ENCODE measurements at places on chromosomes 11 and 22.

DNA sequence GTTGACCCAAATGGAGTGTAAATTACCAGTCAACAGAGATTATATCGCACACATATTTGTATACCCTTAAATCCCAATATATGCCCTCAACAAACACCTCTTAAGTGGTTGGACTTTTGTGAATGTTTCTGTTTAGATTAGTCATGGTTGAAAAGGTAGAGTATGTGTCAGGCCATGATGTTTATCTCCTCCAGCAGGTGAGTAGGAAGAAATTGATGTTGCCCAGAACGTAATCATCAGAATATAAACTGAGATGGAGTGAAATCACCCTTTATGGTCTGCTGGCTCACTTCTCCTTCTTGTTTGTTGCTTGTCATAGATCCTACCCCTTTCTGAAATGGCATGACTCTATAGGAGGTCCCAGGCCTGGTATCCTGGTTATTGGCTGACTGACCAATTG is 431.8 kb downstream of the ETS1 start:
- DNase-seq = no peak

GRCh38 chr22:47356511-47357011 is 594.1 kb downstream of the TBC1D22A start:
- no peak for DNase-seq

DNA sequence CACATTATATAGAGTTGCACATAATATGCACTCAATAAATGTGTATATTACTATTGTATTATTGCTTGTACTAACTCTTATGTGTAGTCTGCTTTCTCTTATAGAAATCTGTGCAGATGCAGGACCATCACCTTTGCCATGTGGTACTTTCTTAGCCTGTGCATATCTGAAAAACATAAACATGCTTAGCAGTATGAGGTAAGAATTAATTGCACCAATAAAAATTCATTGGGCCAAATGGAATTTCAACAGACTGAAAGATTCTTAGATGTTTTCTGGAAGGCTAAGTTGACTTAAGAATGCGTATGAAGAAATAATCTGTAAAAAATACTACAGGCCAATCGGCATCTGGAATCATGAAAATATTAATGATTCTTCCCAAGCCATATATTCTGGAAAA is 55.3 kb downstream of the TRPC6 start:
- DNase-seq = no peak

DNA sequence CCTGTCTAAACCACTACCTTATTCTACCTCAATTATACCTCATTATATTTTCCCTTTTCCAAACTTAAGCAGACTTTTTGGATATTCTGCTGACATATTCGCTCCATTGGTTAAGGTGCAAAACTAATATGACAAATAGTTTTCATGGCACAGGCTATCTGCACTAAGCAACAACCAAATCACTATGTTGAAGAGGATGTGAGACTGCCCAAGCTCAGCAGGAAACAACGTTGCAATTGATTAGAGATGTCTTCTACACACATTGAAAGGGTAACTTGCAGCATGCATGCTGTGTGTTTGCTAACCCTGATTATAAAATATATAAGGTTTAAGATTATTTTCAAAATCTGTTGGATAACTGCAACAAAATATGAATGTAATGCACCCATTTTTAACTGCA is 61.6 kb downstream of the STK33 start:
- DNase-seq = no peak

GRCh38 chr11:111819161-111819828 is 52.1 kb downstream of the ALG9 start:
- peak; percentile 82 for DNase-seq

DNA sequence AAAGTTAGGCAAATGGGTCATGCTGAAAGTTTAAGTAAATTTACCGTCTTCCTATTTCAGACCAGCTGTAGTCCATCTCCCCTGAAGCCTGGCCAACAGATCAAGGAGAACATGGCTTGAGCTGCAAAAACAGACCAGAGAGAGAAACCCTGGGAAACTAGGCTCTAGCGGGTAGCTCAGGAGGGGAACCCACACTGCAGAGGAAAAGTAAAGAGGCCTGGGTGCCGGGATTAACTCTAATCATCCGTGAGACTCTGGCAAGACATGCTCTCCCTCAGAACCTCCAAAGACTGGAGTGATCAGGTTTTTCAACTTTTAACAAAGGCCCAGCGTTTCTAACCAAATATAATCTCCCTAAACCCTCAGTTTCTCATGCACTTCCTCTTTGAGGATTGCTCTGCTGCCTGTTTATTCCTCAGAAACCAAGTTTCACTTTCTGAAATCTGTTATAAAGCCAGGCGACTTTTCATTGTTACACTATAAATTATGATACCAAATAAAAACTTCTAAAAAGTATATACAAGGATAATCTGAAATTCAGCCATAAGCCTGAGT is 67.5 kb downstream of the GAB2 start:
- no peak for DNase-seq

DNA sequence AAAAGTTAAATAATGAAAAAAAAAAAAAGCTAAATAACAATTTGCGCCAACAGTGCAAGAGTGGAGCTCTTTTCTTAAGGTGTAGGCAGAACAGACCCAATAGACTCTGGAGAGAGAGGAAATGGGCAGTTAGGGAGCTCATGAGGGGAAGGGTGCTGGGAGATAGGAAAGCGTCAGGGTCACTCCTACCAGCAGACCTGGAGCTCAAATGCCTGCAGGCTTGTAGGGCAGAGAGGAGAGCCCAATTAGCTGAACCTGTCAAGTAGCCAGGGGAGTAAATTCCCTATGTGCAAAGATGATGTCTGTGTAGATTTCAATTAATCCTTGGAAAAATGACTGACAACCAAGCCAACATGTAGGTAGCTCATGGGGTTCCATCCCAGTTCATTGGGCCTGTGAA is 73.0 kb downstream of the RAB30 start:
- no peak for DNase-seq
